ENCODE measurements at places on chromosomes 7 and 10.

DNA sequence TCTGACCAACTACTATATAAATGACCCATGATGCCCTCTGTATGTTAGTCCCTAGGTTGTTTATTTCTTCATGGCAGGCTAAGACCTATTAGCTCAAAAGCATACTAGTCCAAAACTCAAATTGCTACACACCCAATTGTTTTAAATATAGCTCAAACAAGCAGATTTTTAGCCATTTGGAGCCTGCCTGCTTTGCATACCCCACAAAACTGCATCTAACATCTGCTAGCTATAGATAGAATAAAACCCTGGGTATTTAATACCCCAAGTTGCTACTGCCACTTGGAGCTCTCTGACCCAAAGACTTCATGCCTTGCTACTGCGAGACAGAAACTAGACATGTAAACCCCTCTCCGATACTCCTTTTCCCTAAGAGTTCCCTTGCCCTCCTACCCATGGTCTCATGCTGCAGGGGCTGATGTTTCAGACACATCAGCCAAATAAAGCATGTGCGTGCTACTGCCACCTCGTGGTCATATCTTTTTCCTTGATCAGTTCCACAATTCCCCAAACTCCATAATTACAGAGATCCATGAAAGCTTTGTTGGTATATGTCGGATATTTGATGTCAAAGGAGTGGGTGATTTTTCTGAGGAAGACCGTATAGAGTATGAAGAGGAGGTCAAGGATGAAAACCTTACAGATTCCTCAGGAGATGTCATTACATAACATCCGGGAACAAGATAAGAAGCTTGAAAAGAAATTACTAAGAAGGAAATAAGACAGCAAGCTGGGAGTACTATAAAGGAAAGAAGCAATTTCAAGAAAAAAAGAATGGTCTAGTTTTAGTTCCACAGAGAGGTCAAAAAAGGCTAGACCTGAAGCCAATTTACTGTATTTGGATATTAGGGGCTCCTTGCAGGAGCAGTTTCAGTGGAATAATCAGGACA, 386.6 kb downstream of the SH2D4B start:
- DNase-seq = peak; percentile 70

GRCh38 chr10:62915158-62915557, 99.0 kb upstream of the EGR2 start:
- no peak for DNase-seq

DNA sequence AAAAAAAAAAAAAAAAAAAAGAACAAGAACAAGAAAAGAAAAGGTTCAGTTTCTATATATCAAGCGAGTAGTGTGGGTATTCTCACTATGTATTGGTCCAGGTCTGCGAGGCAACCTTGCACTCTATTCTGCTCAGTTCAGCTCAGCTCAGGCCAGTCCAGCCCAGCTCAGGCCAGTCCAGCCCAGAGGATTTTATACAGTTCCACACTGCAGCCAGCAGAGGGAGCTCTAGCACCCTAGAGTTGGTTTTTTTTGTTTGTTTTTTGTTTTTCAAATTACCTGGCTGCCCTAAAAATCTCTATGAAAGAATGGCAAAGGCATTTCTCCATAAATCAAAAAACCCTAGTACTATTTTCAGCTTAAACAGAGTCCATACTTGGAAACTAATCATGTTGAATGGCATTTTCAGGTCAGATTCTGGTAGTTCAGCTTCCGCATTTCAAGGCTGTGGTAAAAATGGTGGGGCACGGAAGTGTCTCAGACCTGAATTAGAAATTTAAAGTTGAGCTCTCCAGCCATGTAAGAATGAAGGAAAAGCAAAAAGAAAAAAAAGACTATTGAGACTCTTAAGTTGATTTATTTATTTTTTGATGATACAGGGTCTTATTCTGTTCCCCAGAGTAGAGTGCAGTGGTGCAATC, 55.2 kb upstream of the GSDME start:
- peak; percentile 65 for DNase-seq

DNA sequence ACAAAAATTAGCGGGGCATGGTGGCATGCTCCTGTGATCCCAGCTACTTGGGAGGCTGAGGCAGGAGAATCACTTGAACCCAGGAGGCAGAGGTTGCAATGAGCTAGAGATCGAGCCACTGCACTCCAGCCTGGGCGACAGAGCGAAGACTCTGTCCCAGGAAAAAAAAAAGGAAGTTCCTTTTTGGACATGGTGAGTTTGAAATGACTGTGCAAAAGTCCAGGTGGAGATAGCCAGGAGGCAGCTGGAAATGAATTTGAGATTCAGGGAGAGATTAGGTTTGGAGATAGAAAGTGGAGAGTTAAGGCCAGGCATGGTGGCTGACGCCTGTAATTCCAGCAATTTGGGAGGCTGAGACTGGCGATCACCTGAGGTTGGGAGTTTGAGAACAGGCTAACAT, 139.1 kb downstream of the MARCHF5 start:
- peak; percentile 21 for DNase-seq

DNA sequence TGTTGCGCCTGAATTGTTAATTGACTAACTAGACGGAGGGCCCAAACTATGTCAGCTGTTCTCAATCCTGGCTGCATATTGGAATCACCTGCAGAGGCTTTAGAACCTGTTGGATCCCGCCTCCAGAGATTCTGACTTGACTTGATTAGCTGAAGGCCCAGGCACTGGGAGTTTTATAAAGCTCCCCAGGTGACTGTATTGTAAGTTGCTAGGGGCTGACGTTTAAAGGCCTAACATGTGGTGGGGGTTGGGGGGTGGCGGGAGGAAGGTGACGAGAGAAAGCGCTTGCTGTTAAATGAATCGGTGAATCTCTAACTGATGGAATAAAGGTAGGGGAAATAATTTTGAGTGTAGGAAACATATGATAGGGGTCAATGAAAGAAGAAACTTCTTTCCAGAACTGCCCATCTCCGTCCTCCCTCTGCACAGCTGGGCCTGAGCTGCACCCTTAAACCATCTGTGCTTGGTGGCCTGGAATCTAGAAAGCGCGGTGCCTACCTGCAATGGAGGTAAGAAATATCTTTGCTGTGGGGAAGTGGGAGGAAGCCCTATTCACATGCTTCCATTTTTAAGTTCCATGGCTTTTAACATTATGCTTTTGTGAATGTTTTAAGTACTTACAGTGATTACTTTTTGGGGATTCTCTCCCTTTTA, 225.0 kb upstream of the FAM3C start:
- no peak for DNase-seq

DNA sequence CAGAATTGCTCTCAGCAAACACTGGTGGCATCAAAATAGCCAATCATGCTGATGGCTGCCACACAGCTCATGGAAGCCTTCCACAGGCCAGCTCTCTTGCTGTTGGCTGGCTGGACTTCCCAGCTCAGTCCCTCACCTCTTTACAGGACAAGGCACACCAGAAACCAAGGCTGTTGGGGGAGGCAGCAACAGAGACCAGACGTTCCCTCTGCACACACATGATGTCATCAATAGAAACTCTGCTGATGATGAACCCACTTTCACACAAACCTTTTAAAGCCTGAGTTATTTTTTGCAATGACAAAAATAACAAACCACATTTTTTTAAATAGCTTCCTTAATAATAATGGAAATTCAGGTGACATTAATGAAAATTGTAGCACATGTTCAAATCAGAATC, 300.9 kb upstream of the C7orf33 start:
- peak; percentile 74 for DNase-seq

DNA sequence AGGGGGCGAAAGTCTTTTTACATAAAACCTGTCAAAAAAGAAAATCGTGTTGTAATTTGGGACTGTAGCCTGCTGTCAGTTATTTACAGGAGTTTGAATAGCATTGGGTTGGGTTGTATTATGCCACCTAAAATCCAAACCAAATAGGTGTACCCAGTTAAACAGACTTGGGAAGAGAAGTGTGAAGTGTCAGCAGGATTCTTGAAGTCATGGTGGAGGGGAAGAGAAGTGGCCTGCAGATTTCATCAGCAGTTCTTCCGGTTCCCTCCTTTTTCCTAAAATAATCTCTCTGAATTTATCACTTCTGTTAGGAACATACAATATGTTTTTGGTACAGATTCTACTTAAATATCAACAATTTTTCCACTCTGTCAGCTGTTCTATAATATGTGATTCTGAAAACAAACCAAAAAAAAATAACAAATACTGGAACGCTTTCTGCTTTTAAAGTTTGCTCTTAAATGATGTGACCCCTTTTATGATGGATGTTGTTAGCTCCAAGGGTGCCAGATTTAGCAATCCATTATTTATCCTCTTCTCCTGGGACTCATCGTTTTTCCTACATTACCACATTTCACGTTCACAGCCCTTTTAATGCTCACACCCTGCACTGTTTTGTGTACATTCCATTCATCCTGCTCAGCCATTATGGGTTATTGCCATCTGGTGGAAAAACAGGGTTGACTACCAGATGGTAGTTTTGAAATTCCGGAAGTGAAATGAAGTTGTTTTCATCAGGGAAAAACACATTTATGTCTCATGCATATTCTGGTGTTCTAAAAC, 18.7 kb upstream of the ARHGAP12 start:
- peak; percentile 61 for DNase-seq

GRCh38 chr7:42085531-42085930, 151.5 kb downstream of the GLI3 start:
- no peak for DNase-seq

DNA sequence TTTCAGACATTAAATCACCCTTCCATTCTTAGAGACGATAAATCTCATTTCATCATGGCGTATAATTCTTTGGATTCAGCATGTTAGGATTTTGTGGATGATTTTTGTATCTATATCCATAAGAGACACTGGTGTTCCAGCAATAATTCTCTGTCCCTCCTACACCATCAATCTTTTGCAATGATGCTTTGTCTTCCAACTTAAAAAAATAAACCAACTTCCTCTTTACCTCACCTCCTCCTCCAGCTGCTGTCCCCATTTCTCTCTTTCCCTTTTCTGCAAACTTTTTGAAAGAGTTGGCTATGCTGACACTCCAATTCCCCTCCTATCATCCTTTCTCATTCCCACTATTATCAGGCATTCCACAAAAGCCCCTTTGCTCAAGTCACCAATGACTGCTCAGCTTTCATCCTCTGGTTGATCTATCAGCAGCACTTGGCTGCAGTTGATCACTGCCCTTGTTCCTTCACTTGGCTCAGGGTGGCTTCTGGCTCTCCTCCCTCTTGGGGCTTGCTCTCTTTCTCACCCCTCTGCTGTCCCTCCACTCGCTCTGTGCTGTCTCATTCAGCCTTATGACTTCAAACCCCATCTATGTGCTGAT, 130.0 kb downstream of the ARHGAP22 start:
- DNase-seq = no peak

DNA sequence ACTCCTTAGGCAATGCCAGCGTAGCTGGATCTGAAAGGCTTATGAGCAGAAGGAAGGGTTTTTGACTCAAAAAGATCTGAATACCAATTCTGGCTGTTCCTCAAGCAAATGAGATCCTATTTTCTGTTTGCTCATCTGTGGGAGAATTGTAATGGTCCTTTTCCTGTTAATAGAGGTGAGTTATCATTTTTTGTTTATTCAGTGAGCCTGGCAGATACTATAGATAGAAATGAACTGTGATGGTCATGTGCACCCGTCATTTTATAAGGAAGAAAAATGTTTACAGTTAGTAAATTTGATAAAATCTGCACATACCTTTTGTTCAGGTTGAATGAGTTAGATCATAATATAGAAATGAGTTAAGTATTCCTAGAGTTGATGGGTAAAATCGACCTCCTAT, 97.7 kb downstream of the ACTR3B start:
- DNase-seq = no peak

DNA sequence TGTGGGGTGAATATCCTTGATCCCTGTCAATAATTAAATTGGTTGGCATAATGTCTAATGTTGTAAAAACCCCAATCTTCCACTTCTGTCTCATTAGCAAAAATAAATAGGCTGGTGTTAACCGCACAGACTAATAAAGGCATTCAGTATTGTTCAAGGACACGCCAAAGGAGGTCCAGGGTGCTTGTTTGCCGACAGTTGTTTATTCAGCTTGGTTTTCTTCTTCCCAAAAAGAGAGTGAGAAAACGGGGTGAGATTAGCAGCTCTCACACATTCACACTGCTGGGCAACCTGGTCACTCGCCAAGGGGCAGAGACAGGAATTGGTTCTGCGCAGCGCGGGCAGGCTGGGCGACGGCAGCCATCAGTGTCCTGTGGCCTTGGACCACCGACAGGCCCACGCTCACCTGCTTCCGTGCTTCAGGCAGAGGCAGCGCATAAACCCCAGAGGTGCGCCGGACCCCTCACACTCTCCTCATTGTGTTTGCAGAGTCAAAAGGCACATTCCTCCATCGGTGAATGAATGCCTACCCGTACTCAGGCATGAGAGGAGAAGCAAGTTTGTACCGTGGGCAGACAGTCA, 26.2 kb upstream of the LMBR1 start:
- peak; percentile 52 for DNase-seq

DNA sequence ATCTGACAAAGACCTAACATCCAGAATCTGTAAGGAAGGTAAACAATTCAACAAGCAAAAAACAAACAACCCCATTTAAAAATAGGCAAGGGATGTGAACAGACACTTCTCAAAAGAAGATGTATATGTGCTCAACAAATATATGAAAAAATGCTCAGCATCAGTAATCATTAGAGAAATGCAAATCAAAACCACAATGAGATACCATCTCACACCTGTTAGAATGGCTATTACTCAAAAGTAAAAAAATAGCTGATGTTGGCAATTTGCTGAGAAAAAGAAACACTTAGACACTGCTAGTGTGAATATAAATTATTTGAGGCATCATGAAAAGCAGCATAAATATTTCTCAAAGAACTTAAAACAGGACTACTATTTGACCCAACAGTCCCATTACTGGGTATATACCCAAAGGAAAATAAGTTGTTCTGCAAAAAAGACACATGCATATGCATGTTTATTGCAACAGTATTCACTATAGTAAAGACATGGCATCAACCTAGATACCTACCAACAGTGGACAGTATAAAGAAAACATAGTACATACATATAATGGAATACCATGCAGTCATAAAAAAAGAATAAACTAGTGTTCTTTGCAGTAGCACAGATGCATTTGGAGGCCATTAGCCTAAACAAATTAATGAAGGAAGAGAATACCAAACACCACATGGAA, 980.1 kb downstream of the KCNMA1 start:
- no peak for DNase-seq

DNA sequence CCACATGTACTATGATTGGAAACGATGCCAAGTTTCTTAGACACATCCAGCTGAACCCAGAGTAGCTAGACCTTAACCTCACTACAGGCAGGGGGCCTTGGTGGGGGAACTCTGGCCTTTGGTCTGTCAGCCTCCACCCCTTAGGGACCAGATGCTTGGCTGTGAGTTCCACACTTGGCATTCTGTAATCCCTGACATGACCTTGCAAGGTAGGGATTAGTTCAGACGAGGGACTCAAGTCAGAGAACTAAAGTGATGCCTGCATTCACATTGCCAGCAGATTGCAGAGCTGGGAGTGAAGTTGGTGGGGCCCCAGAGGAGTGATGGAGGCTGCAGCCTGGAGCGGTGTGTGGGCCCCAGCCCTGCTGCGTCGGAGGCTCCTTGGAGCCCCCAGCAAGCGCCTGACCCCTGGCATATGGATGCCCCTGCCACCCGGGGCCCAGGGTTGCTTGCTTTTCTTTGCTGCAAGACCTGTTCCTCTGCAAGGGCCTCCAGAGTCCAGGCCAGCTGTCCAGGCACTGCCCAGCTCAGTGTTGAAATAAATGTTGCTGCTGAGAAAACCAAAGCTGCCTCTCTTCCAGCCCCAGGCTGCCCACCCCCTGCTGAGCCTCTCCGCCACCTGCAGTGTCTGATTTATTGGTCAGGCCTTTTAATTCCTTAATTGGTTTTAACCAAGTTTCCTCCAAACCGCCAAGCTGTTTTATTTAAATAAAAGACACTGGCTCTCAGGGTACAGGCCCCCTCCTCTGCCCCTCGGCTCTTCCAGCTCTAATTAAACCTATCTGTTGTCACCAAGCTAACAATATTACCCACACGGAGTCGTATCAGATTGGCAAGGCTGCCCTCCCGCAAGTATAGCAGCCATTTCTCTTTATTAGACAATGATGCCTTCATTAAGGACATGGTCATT, 4.7 kb downstream of the NPTX2 start:
- no peak for DNase-seq

Data from islet precursor cell (in vitro differentiated cells).